Stimulated activated CD4-positive, alpha-beta T cell treated with anti-CD3 and anti-CD28 coated beads, Interleukin-4, amount 100 ng/mL, for 48 hours (primary cell): ENCODE measurements at places on chromosomes 6 and 20.

GRCh38 chr20:5195655-5196054 is 68.8 kb downstream of the CDS2 start:
- DNase-seq, result no peak

GRCh38 chr6:52568320-52568719 is 8.5 kb downstream of the TRAM2 start:
- DNase-seq, result no peak

DNA sequence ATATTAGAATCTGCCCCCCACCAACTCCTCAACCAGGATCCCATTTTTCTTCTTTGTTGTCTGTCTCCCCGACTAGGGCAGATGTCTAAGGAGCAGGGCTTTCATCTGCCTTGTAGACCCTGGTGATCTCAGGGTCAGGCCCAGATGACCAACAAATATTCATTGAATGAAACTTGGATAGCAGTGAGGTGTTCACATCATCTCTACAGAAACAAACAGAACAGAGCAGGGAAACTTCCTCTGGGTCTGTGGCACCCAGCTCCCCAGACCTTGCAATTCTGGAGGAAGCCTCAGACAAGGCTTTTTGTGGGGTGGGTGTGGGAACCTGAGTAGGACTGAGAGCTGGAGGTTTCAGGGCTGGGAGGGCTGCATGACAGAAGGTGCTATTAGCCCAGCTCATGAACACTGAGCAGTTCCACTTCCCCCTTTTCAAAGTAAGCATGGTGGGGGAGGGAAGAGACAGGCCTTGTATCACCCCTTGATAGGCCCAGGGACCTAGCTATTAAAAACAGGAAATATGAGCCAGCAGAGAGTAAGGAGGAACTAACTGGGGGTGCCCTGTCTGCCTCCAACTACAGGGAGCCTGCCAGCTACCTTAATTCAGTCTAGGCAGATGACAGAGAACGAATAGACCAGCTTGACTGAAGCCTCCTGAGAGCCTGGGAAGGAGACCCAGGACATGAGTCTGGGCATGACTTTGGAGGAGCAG is 37.3 kb upstream of the TOP1 start:
- DNase-seq, result no peak

GRCh38 chr20:49476016-49476355 is 6.5 kb downstream of the KCNB1 start:
- DNase-seq, result no peak

- no peak for DNase-seq
Observed at GRCh38 chr20:21571841-21572690, 58.2 kb upstream of the NKX2-2 start.

- DNase-seq, result no peak
Observed at GRCh38 chr6:148398244-148398643, 55.6 kb downstream of the SASH1 start.

GRCh38 chr6:51550243-51550642 is 537.2 kb downstream of the PKHD1 start:
- DNase-seq, result no peak

GRCh38 chr20:16432466-16433292 is 140.6 kb downstream of the KIF16B start:
- no peak for DNase-seq

DNA sequence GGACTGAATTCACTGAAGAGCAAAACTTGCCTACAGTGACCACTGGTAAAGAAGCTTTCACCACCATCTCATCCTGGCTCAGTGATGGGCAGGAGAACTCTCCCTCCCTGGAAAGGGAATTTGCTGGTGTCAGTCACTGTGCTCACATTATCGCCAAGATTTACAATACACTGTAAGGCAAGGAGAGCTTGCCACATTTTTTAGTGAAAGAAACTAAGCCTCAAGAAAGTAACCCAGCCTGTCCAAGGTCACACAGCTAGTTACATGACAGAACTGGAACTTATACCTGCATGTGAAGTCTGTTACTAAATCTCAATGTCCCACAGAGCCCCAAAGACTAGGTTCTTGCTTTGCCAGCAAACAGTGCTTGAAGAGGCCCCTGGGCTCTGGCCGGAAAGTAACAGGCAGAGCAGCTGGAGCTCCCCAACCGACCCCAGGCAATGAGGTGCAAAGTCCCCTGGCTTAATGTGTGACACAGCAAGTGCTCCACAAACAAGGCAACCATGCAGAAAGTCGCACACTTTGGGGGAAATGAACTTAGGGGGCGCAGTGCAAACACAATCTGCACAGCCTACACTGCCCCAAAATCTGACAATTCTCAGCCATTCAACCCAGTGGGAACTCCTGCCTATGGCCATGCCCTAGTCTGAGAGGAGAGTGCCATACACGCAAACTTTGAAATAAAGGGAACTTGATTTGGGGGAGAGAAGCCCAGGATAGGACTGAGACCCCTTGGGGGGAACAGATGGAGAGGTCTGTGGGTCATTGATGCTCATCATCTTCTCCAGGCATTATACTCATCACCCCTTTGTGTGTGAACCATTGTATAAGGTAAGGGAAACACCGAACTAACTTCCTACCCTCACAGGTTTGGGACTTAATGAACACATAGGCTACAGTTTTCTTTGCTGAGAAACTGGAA is 1.9 kb downstream of the BCL2L1 start:
- DNase-seq, result no peak

DNA sequence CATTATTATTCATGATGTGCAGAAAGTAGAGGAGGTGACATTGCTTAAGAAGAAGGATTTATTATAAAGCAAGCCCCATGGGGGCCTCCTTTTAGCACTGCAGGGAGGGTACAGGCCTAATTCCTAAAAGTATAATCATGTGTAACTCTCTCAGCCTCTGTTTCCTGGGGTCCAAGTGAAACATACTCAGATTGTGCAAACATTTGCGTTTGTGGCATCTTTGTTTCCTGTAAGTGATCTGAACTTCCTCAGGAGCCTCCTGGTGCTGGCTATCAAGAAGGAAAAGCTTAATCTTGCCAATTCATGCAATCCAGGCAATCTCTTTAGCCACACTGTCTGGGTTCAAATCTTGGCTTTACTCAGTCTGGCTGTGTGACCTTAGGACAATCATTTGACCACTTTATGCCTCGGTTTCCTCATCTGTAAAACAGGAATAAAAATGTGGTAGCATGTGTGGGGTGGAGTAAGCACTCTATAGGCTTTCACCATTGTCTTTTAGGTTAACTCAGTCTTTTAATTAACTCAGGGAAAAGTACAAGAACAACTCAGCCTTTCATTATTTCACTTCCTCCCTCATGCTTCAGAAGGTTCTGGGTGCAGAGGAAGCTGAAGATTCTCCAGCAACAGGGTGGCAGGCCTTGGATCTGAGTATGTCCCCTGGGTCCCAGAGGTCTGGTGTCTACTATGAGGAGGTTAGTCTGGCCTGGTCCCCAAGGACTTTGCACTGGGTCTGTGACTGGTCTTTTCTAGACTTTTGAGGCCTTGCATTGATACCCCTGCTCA is 831 bp upstream of the SIRPB2 start:
- no peak for DNase-seq

GRCh38 chr6:151166180-151166579 is 73.6 kb upstream of the AKAP12 start:
- no peak for DNase-seq

GRCh38 chr6:13372688-13373487 is 44.6 kb upstream of the TBC1D7 start:
- no peak for DNase-seq

GRCh38 chr20:38806855-38807655 is 1.6 kb downstream of the PPP1R16B start:
- DNase-seq, result no peak

- no peak for DNase-seq
Observed at GRCh38 chr6:137816133-137816579, 50.9 kb upstream of the TNFAIP3 start.

DNA sequence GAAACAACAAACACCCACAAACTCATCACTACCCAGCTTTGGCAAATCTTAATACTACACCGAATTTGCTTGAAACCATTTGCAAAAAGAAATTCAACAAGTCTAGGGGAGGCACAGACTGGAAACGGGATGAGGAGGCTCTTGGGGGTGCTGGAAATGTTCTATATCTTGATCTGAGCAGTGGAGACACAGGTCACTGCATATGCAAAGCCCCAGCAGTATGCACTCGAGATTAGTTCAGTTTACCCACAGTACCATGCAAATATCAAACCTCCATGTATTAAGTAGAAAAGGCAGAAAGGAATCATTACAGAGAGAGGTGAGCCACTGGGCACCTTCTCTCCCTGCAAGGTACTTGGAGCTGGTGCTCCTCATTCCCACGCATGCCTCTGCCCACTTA is 75.9 kb downstream of the PREX1 start:
- DNase-seq, result no peak

GRCh38 chr20:63456429-63457284 is 15.8 kb downstream of the KCNQ2 start:
- DNase-seq, result no peak

GRCh38 chr6:167974640-167975344 is 22.7 kb upstream of the KIF25 start:
- DNase-seq, result no peak

GRCh38 chr20:19626896-19627295 is 131.2 kb upstream of the RIN2 start:
- no peak for DNase-seq
